ENCODE measurements at places on chromosomes 1 and 21.

- DNase-seq: peak; percentile 93
Observed at GRCh38 chr1:199243423-199244061, 604.7 kb downstream of the PTPRC start.

GRCh38 chr1:205582471-205583291 is 49.1 kb downstream of the ELK4 start:
- DNase-seq: no peak

- DNase-seq: no peak
Observed at GRCh38 chr1:10540277-10541005, 65.7 kb downstream of the PEX14 start.

DNA sequence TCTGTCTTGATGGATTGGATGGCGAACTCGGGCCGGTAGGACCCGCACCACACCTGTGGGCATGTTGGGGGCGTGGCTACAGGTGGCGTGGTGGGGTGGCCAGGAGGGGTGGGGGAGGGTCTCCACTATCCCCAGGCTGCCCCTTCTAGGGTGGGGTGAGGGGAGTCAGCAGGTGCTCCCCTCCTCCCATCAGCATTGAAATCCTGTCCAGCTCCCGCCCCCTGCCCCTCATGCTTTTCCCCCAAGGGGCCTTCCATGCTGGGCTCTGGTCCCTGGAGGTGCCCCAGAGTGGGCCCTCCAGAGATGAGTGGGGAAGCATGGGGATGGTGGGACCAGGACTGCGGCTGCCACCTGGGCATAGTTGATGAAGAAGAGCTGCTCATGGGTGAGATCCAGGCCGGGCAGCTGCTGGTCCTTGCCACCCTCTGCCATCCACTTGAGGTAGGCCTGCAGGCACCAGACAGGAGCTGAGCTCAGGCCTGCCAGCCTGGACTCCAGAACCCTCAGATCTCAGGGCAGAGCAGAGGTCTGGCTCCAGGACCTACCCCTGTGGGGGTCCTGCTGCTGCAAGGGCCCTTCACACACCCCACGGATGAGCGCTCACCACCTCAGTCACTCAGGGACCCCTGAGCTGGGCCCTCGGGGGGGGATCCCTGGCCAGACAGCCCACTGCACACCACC is 5.1 kb downstream of the PRXL2B start:
- DNase-seq: no peak

- DNase-seq: no peak
Observed at GRCh38 chr1:82141390-82141789, 340.7 kb downstream of the ADGRL2 start.

DNA sequence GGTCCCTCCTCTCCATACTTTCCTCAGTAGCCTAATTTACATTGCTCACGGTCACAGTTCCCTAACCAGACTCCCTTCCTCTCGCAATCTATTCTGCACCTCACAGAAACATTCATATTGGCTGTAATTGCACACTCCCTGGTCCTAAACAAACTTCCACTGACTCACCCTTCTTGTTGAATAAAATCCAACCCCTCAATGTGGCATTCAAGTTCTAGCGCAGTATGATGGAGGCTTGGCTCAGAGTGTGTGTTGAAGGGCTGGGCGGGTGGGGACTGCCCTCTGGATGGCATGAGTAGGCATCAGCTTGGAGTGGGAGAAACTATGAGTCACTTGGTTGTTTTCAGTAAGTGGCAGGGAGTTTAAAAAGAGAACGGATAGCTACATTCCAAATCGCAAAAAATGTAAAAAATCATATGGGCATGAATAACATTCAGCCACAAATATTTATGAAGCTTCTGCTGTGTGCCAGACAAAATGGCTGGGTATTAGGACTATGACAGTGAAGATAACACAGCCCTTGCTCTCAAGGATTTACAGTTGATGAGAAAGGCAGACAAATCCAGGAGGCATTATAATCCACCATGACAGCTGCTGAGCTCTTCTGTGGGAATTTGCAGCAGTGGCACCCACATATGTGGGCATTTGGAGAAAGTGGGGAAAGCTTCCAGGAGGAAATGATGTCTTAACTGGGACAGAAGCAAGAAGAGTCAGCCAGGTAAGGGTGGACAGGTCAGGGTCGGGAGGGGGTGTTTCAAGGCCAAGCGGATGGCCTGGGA is 42.2 kb upstream of the LYST start:
- DNase-seq: no peak
